ENCODE measurements at places on chromosomes 11 and 22.

- no peak for DNase-seq
Observed at GRCh38 chr11:16512899-16513241, 156.5 kb upstream of the SOX6 start.

DNA sequence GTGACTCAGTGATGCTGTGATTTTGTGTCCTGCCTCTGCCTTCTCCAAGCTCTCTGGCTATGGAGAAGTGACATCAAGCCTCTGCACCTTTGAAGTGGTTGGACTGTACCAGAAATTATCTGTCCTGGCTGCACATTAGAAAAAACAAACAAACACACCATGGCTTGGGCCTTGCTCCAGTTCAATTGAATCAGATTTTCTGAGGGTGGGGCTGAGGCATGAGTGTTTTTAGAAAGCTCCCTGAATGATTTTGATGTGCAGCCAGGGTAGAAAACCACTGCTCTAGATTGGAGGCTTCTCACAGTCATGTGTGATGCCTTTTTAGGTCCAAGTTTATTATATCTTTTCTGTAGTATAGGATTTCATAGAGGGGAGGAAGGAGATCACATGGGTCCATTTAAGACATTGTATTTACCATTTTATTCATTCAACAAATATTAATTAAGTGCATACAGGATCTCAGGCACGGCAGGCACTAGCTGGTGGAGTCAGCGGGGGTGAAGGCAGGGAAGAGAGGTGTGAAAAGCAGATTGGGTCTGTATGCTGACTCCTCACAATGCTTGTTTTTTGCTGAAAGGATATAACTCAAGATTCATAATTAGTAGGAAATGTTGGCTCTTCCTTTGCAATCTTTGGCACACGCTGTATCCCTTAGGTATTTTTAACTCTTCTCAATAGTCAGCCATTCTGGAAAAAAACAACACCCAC is 7.1 kb upstream of the VSTM5 start:
- DNase-seq: no peak

GRCh38 chr22:49307870-49308269 is 519.8 kb downstream of the BRD1 start:
- DNase-seq: no peak

GRCh38 chr11:36488096-36488495 is 22.0 kb downstream of the TRAF6 start:
- DNase-seq: peak; percentile 40

DNA sequence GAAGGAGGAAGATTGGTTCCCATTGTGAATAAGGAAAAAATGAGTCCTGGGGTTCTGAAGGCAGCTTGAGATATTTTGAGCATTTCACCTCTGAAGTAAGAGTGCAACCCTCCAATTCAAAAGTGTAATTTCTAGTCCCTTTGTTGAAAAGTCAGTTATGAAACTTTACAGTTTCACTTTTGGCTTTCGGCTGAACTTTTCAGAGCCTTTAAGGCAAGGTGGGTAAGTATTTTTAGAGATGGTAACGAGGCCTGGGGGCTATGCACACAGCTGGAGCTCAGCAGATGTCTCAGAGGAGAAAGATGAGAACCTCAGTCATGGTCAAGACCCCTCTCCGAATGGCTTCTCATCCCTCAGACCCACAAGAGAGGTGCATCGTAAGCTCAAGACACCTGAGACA is 267.6 kb downstream of the KIRREL3 start:
- DNase-seq: no peak
